ENCODE measurements at places on chromosomes 3 and 15.
A peak's percentile ranks its signal among the peaks of the same experiment; 100 is the strongest.

- DNase-seq: no peak
Measured at GRCh38 chr3:65995030-65995429, 43.7 kb downstream of the MAGI1 start.

- DNase-seq: peak; percentile 70
Measured at GRCh38 chr3:184259878-184260723, 1.3 kb downstream of the CAMK2N2 start.

DNA sequence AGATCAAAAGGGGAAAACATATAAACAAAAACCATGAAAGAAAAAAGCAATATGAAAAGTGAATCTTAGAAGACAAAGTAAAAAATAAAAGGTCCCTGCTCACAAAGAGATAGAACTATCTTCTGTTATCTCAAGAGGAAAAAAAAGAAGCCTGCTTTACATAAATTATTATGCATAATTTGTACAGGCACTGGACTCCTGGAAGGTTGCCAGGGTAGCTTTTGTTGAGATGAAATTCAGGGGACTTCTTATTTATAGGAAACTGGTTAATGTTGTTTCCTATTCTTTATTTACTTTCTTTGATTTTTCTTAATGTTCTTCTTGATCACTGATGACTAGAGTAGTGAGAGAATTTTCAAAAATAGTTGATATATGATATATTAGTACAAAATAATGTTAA is 66.9 kb downstream of the PPM1L start:
- DNase-seq: no peak

DNA sequence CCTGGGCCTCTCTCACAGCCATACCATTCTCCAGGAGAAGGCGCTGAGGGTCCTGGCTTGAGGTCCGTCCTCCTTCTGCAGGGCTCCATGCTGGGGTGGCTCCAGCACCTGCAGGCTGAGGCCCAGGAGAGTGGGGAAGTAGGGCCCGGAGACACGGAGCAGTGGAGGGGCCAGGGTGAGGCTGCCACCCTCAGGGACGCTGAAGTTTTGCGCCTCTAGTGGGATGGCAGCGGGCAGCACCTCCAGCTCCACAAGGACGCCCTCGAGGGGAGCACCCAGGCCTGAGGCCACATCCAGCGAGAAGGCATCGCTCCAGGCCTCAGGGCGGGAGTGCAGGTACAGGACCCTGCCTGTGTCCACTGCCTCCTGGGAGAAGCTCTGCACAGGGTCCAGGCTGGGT is 27.5 kb downstream of the CSPG4 start:
- no peak for DNase-seq

DNA sequence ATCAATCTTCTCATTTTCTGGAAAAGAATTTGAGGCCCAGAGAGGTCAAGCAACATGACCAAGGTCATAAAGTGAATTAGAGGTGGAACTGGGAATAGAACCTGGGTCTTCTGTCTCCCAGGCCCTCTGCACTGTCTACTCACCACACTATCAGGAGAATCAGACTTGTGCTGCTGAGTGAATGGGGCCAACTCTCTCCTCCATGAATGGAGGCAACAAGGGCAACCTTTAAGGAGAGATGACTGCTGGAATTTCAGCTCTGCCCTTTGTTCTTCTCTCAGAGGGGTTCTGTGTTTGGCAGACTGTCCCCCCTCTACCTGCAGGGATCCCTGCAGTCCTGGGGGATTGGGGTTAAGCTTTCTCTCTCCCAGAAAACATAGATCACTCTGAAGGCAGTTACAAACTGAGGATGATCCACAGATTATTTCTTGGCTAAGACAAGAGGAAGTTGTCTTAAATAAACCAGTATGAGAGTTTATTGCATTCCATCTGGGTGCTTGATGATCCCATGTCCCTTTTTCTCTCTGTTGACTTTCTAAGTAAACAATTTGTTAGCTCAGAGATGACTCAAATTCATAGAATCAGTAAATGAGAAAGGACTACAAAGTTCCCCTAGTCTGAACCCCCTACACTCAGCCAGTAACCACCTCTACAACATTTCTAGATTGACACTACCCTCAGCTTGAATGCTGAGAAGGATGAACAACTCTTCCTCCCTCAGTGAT is 99.0 kb upstream of the LIPC start:
- DNase-seq: peak; percentile 76

- no peak for DNase-seq
Measured at GRCh38 chr3:197775317-197775716, 15.7 kb upstream of the LRCH3 start.

GRCh38 chr3:65538101-65538500 is 500.6 kb downstream of the MAGI1 start:
- no peak for DNase-seq

DNA sequence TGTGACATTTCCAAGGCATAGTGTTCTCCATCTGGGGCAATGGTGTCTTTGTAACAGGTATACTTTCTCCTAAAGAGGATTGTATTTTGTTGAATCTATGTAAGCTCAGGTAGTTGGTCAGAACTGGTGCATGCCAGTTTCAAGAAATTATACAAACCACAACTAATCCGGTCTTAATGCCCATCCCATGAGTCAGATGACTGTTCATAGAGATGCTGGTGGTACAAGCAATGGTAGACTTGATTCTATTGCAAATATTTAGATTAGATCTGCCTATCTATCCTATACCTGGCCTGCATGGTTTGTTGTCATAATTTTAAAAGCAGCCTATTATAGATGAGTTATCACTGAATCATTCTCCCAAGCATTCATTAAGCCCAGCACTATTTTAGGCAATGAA is 43.5 kb downstream of the ATP13A5 start:
- DNase-seq: no peak

DNA sequence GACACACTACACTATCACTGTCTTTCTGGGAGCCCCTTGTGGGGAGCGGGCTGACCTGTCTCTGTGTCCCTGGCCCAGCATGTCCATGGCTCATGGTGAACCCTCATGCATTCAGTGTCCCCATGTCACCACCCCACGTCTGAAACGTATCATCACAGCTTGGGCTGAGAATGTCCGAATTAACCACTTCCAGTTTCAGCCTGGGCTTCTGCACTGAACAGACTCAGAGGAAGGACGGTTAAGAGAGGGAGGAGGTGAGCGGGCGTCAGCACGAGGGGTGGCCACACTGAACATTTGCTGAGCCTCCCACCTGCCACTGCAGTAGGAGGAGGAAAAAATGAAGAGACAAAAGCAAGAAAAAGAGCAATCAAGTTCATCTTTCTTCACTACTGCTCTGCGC is 30.5 kb downstream of the ATP2B2 start:
- DNase-seq: no peak

DNA sequence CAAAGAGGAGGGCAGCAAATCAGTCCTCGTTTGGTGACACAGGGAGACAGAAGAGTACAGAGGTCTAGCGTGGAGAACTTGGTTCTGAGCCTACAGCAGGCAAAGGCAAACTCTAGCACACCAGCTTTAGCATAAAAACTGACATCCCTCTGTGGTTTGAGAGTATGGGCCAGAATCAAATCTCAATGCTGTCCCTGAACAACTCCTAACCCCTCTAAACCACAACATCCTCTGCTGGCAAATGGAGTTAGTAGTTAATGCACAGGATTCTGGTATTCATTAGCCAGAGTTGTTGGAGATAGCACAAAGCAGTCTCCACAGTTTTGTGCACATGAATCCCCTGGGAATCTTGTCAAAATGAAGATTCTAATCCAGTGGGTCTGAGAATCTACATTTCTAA is 315.8 kb downstream of the NTRK3 start:
- DNase-seq: no peak

DNA sequence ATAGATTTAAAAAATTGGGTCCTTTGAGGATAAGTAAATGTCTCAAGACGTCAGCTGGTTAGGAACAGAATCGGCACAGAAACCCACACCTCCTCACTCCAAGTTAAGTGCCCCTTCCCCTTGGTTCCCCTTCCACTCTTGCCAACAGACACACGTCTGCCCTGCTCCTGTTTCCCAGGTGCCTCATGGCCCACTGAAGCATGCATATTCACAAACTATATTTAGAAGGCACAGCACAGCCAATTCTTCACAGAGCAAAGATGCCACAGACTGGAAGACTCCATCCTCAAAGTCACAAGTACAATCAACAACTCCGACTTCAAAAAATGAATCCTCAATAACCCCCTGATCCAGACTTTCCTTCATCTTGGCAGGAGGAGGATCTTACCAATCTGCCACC is 295.4 kb upstream of the NR2F2 start:
- no peak for DNase-seq

- no peak for DNase-seq
Measured at GRCh38 chr3:47443611-47443995, 32.1 kb downstream of the SCAP start.

- no peak for DNase-seq
Measured at GRCh38 chr3:81197386-81197785, 564.1 kb downstream of the GBE1 start.

DNA sequence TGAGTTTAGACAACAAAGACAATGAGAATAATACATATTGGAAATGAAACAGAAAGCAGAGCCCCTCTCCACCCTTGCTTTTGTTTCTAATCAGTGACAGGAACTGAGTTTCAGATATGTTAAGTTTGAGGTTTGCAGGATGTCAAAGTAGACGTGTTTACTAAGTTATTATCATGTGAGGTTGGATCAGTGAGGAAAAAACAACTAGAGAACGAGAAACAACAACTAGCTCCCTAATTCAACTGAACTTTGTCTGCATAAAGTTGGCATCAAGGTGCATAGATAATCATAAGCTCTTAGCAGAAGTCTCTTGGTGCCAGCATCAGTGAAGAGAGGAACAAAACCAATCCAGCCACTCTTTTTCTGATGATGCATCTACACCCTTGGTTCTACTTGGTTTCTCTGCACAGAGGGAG is 491.1 kb upstream of the NR2F2 start:
- no peak for DNase-seq

GRCh38 chr15:90214553-90215196 is 13.5 kb downstream of the SEMA4B start:
- no peak for DNase-seq
